ENCODE measurements at places on chromosomes 5 and 9. TPM values are rescaled to one million over a fixed set of nuclear protein-coding genes. Genes with fewer than 3 reads are reported as not detected.

Gene TXNDC15
- 16.7 TPM for total RNA-seq

Gene LCN9
- total RNA-seq: not detected

Gene PRDM9
- not detected for total RNA-seq

Gene ARSI
- total RNA-seq: 1.7 TPM

Gene NDUFS6
- 30.7 TPM for total RNA-seq

Gene TAL2
- not detected for total RNA-seq

Gene SPACA9
- total RNA-seq: 11.2 TPM

Gene TOR1B
- total RNA-seq: 11.7 TPM

Gene NTMT1
- 18.8 TPM for total RNA-seq

Data from esophagus mucosa (tissue), 1 donor.